ENCODE measurements at places on chromosomes 3 and 15. TPM values are rescaled to one million over a fixed set of nuclear protein-coding genes. Genes with fewer than 3 reads are reported as not detected.

MKRN2 gene
- total RNA-seq = 55.1 TPM

SLC24A5 gene
- total RNA-seq = not detected

SLC38A3 gene
- not detected for total RNA-seq

RETNLB gene
- total RNA-seq = not detected

GRCh38 chr3:175985781-175986180 lies 1126.6 kb downstream of the NAALADL2 start:
- DNase-seq = no peak

All from esophagus muscularis mucosa (tissue), 4 donors.